Prostate gland (tissue), 2 donors: ENCODE measurements at places on chromosomes 1 and 21. TPM values are rescaled to one million over a fixed set of nuclear protein-coding genes. Genes with fewer than 3 reads are reported as not detected.
A peak's percentile ranks its signal among the peaks of the same experiment; 100 is the strongest.

The PRR9 gene
- total RNA-seq, result not detected

DNA sequence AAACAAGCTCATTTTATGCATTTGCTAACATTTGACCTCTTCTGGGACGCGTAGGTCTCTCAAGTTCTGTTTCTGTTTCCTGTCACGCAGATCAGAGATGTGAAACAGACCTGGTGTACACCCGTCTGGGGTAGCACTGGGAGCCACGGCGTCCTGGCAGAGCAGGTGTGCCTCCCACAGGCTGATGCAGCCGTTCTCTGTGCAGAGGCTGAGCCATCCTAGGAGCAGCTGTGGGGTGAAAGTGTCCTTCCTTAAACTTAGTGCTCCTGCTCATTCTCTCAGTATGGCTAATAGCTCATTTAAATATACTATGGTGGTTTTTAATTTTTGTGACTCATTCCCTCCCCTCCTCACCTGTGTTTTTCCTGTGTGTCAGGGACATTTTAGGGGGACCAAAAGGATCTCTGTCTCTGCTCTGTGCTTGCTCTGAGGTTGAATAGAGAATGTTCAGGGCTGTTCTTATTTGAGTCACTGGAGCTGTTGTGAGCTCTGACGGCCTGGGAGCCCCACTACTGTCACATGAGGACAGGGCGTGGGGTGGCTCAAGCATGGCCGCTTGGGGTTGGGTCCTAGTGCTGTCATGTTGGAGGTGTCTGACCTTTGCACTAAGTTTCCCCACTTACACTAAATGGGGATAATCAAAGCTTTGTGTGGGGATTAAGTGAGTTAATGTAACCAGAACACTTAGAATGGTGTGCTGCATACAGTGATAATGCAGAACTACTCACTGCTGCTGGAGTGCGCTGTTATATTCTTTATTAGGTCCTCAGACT is 43.0 kb downstream of the GALNT2 start:
- DNase-seq, result no peak
- H3K27ac ChIP-seq, result no peak overlapping the region
- H3K4me3 ChIP-seq, result no peak overlapping the region
- no peaks in the 10 kb centered on the region for H3K27me3 ChIP-seq
- peaks cover 5% of the 10 kb centered on the region for H3K4me1 ChIP-seq

- no peaks in the 10 kb centered on the region for H3K4me1 ChIP-seq
- no peaks in the 10 kb centered on the region for H3K36me3 ChIP-seq
- H3K27ac ChIP-seq, result no peak overlapping the region
- no peaks in the 10 kb centered on the region for H3K27me3 ChIP-seq
Observed at GRCh38 chr1:152170287-152170905, 11.4 kb upstream of the RPTN start.

GRCh38 chr1:22102746-22103145 is 40.2 kb downstream of the WNT4 start:
- H3K27me3 ChIP-seq, result no peaks in the 10 kb centered on the region
- H3K36me3 ChIP-seq, result no peaks in the 10 kb centered on the region
- no peak overlapping the region for H3K27ac ChIP-seq
- H3K4me1 ChIP-seq, result no peaks in the 10 kb centered on the region

- peaks cover 6% of the 10 kb centered on the region for H3K4me1 ChIP-seq
- H3K36me3 ChIP-seq, result no peaks in the 10 kb centered on the region
- H3K4me3 ChIP-seq, result no peak overlapping the region
- DNase-seq, result peak; percentile 11
- H3K27me3 ChIP-seq, result no peaks in the 10 kb centered on the region
- H3K27ac ChIP-seq, result no peak overlapping the region
Observed at GRCh38 chr1:22870201-22870871, 102.3 kb downstream of the LACTBL1 start.

- H3K36me3 ChIP-seq, result no peaks in the 10 kb centered on the region
- no peaks in the 10 kb centered on the region for H3K4me1 ChIP-seq
- no peak overlapping the region for H3K4me3 ChIP-seq
Observed at GRCh38 chr1:219121679-219122078, 52.0 kb upstream of the LYPLAL1 start.

The AGO4 gene
- 11.7 TPM for total RNA-seq

- DNase-seq, result no peak
- H3K27me3 ChIP-seq, result no peaks in the 10 kb centered on the region
- no peak overlapping the region for H3K27ac ChIP-seq
- H3K4me3 ChIP-seq, result no peak overlapping the region
Observed at GRCh38 chr1:51541313-51542050, 22.4 kb upstream of the EPS15 start.
